ENCODE measurements at places on chromosomes 1 and 21.

GRCh38 chr1:53069663-53070327 is 7.8 kb downstream of the PODN start:
- DNase-seq: no peak

DNA sequence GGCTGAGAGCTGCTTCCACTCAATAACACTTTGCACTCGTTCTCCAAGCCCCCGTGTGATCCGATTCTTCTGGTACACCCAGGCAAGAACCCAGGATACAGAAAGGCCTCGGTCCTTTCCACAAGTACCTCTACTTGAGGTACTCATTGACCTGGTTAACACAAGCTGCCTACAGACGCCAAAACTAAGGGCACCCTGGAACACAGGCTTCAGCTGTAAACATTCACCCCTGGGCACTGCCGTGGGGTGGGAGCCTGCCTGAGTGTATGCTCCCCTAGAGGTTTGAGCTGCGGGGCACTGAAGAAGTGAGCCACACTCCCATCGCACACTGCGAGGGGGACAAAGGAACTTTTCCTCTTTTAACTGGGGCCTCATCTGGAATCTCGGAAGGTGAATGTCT is 30.5 kb downstream of the LRRC3 start:
- DNase-seq: no peak

DNA sequence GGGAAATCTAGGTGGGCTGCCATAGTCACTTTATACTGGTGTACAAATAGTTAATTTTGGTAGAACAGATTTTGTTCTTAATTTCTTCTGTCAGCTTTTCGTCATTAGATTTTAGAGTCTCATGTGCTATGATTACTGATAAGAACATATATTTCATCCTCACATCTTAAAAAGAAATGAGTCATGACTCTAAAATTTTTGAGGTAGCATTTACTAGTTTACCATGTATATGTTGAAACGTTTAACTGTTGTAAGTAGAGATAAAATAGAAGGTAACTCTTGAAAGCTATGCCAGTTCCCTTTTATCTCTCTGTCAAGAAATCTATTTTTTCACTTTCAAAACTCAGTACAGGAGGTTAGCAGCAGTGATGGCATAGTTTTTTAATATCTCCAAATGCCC is 53.4 kb downstream of the KLHL20 start:
- no peak for DNase-seq

DNA sequence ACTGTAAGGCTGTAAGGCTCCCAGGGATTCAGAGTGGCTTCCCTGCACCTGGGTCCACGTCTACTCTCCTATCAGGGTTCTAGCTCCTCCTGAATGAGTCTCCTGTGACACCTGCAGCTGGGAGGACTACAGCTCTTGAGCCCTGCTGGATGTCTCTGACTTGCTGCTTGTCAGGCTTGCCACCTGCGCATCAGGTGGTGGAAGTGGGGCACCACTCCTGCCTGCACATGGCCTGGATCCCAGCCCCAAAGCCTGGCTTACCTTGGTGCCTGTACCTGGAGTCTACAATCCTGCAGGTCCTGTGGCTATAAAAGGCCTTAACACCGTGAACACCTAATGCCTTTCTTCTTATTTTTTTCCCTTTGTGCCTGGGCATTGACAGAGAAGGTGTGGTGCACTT is 82.2 kb downstream of the FAM78B start:
- no peak for DNase-seq

All from stimulated activated CD8-positive, alpha-beta memory T cell treated with anti-CD3 and anti-CD28 coated beads, Interleukin-2, amount 100 ng/mL, for 1 hour (primary cell).